NCI-H1930 (cell line): ENCODE measurements at places on chromosomes 4 and X.

- no peak for DNase-seq
Observed at GRCh38 chrX:18674417-18674787, 2.5 kb upstream of the RS1 start.

DNA sequence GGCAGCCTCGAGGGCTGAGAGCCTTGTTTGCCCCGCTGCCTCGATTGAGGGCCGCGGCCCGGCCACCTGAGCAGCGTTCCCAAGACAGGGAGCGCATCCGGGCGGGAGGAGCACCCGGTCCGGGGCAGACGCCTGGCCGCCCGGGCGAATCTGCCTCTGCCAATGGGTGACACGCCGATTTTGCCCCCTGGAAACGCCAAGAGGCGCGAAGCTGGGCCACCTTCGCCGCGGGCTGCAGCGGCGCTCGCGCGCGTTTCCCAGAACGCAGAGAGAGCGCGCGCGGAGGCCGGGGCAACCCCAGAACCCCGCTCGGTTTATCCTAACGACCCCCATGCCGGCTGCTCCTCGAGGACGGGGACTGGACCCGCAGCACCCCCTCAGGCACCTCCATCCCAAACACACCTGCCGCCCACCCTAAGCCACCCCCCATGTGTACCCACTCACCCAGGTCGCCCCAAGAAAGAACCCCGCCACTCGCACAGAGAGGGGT is 575 bp downstream of the MAP7D2 start:
- no peak for DNase-seq

- no peak for DNase-seq
Observed at GRCh38 chr4:68256284-68256683, 10.8 kb upstream of the TMPRSS11B start.

DNA sequence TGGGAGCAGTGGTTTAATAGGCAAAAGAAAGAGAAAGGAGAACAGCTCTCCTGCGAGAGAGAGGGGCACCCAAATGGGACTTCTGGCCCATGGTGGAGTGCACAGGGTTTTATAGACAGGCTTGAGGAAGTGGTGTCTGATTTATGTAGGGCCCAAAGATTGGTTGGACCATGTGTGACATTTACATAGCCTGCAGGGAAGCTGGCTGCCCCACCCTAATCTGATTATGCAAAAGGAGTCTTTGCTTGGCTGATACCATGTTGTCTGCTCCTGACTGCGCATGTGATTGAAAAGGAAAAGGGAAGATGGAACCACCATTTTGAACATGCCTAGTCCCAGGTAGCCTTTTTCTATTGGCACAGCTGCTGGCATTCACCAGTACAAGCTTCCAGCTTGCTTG is 100.0 kb upstream of the DIPK2B start:
- DNase-seq: no peak

GRCh38 chr4:7426525-7427171 is 8.1 kb downstream of the PSAPL1 start:
- no peak for DNase-seq

GRCh38 chr4:170580651-170581050 is 490.9 kb upstream of the AADAT start:
- no peak for DNase-seq

- no peak for DNase-seq
Observed at GRCh38 chrX:72478853-72479252, 93.8 kb downstream of the HDAC8 start.

GRCh38 chrX:871626-872025 is 241.0 kb downstream of the SHOX start:
- no peak for DNase-seq
